Suppressor macrophage (primary cell): ENCODE measurements at places on chromosomes 1 and 21.
A peak's percentile ranks its signal among the peaks of the same experiment; 100 is the strongest.

DNA sequence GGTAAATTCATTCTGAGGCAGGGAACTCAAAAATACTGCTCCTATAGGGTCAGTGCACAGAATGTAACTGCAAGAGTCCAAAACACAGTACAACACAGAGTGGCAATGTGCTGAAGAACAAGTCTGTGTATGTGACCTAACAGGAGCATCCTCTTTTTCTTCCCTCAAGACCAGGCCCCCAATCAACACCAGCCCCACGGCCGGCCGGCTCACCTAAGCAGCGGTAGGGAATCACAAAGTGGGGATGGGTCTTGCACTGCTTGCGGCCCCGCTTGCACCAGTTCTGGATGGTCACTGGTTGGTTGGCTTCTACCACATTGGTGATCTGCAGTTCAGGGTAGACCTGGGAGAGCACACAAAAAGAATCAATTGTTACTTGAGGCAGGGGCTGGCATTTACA, 80.8 kb downstream of the APP start:
- DNase-seq: no peak

DNA sequence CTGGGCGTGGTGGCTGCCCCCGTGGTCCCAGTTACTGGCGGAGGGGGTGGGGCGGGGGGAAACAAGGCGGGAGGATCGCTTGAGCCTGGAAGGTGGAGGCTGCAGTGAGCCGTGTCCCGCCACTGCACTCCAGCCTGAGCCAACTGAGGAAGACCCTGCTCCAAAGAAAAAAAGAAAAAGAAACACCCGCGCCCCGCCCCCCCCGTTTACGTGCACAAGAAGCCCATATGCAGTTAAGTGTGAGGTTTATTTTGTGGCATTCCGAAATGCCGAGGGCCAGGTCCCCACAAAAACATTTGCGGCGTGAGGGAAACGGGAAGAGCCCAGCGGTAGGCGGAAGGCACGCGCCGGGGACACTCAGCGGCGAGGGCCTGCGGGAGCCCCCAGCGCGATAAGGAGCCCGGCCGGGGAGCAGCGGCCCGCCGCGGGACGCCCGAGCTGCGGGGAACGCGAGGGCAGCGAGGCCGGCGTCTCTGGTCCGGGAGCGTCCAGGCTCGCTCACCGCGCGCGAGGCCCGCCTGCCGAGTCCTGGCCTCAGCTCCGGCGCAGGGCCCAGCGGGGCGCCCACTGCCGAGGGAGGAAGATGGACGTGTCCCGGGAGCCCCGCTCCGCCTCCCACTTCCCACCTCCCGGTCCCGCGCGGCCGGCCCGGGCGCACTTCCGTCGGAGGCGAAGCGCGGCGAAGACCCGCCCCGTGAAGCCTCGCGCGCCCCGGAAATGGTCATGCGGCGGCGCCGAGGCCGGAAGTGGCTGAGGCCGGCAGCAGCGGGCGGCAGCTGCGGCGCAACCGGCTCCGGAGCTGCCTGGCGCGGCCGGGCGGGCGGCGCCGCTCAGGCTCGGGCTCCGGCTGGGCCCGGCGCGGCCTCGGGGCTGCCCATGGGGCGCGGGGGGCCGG, at the start of gene TRAPPC10:
Gene TRAPPC10 (plus strand): TSS at position 731 of the 895 bp plus-strand sequence. CDS start 185 bp downstream, outside the sequence.
- peak; percentile 97 for DNase-seq

GRCh38 chr1:186854102-186854501, 25.4 kb downstream of the PLA2G4A start:
- DNase-seq: no peak

DNA sequence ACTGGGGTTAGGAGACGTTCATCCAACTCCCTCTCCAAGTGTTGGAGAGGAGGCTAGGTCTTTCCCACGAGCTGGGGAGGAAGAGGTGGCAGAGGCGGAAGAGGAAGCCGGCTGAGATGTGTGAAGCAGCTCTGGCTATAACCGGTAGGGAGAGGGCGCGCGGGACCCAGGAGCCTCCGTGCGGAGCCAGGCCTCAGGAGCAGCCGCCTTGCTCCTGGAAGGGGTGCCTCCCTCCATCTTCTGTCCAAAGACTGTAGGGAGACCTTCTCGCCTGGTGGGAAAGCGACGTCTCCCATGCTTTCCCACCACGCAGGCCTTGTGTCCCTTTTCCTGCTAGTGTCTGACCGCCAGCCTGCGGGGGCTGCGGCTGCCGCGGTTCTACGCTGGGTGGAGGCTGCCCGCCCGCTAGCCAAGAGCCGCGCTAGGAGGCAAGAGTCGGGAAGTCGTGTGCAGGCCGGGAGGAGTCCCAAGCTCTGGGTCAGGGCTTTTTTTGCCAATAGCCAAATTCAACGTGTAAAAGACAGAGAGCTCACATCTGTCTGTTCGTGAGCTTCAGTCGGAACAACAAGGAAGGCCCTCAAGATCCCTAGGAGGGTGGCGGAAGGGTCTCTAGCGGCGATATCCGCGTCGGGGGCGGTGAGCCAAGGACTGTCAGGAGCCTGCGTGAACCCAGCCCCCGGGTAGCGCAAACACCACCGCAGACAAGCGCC, 8.4 kb upstream of the NBPF11 start:
- DNase-seq: no peak

- DNase-seq: peak; percentile 62
Measured at GRCh38 chr1:220914283-220915116, 35.3 kb downstream of the HLX start.

GRCh38 chr21:34911360-34911759, 137.7 kb downstream of the RUNX1 start:
- peak; percentile 74 for DNase-seq

- DNase-seq: no peak
Measured at GRCh38 chr1:110798691-110799256, 74.2 kb upstream of the CD53 start.

DNA sequence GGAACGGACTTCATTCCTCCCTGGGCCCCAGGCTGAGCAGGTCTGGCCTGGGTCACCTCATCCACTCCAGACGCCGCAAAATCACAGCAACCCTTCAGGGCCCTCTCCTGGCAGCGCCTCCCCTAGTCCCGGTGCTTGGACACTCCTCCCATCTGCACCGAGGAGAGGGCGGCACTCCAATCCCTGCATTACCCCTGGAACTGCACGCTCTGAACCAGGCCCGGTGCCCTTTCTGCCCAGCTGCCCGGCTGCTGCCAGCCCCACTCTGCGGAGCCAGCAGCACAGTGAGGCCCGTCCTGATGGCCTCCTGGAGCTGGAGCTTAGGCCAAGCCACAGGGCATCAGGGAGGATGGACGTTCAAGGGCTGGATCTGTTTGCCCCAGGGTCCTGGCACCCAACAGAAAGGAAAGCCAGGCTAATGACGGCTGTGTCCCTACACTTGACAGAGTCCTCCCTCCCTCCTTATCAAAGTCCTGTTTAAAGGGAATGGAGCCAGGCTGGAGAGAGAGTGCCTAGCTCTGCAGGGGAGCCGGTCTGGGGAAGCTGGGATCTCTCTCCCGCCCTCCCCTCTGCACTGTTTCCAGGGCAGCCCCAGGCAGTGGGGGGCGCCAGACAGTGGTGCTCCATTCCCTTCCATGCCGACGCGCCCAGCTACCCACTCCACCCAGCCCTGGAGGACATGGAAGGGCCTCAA, 12.7 kb downstream of the COL6A2 start:
- DNase-seq: no peak

GRCh38 chr1:234526922-234527321, 47.9 kb upstream of the TARBP1 start:
- DNase-seq: no peak

GRCh38 chr1:244788493-244789275, 46.8 kb upstream of the COX20 start:
- DNase-seq: no peak

DNA sequence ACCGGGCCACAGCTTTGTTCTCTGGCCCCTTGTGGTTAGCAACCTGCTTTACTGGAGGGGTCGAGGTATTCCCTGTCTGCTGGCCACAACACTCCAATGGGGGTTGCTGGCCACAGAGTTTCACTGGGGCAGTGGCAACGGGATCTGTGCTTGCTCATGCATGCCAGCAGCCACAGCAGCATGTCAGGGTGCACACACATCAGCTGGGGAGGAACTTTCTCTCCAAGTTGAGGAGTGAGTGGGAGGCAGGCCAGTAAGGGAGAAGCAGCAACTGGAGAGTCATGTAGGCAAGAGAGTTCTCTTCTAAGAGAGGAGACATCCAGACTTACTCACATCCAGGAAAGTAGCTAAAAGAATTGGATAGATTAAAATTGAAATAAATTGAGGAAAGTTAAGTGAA, 38.0 kb downstream of the SAMD13 start:
- DNase-seq: peak; percentile 77

- no peak for DNase-seq
Measured at GRCh38 chr1:72284348-72285073, 2.2 kb upstream of the NEGR1 start.

GRCh38 chr1:39645411-39646043, 6.1 kb upstream of the HEYL start:
- DNase-seq: no peak

DNA sequence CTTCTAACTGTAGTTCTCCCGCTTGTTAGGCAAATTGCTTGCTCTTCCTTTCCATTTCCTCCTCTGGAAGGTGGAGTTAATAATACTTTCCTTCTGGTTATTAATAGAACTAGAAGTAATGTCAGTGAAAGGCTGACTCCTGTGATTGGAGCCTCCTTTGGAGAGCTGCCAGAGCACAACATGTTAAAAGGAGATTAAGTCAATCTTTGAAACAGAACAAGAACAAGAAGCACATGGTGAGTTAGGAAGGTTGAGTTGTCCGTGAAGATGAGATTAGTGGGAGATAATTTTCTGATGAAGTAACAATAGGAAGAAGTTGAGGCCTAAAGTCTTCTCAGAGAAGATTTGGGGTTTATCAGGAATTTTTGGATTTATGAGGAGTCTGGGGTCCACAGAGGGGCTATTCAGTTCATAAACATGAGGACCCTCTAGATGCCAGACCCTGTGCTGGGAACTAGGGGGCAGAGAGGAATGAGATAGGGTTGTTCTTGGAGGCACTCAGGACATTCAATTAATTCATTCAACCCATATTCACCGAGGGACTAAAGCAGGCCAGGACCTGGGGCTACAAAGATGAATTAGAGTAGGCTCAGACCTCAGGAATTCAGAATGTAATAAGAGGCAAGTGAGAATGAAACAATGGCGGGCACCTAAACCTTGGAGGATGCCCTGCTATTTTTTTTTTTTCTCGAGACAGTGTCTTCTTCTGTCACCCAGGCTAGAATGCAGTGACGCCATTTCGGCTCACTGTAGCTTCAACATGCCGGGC, 40.7 kb upstream of the DHCR24 start:
- no peak for DNase-seq

DNA sequence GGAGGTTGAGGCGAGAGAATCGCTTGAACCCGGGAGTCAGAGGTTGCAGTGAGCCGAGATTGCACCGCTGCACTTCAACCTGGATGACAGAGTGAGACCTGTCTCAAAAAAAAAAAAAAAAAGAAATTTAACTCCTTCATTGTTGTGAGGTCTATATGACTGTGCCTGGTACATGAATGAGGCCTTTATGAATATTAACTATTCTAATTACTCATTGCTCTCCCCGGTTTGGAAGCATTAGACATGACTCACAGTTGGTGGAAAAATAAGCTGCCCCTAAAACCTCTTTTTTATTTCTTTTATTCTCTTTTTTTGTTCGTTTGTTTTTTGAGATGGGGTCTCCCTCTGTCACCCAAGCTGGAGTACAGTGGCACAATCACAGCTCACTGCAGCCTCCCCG, 3.3 kb downstream of the NPPB start:
- DNase-seq: no peak

GRCh38 chr1:41015897-41016470, 5.5 kb downstream of the SLFNL1 start:
- no peak for DNase-seq

DNA sequence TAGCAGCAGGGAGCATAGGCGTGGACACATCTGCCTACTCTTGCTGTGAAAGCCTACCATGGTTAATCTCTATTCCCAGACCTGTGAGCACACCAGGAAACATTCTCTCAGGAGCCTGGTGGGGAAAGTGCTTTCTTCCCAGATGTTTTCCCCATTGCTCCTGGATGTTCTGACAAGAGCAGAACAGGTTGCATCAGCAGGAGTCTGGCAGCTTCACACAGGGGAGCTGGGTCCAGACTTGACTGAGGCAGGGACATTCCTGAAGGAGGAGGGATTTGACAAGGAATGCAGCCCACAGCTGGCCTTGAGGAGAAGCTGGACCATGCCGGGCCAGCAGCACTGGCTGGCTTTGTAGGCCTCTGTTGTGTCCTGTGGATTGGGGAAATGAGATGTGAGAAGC, 21.0 kb upstream of the ARTN start:
- no peak for DNase-seq

DNA sequence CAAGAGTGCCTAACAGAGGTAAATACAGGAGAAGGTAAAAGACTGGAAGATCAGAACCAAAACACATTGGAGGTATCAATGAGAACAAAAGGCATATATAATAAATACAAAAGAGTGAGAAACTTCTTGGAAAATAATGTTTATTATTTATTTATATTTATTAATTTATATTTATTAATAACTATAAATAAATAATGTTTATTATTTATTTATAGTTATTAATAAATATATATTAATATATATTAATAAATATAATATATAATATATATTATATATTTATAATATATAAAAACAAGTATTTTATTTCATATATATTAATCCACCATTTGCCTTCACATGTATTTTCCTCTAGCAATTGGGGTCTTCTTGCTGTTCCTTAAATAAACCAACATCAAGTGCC, 391.9 kb downstream of the GPATCH2 start:
- DNase-seq: no peak

- no peak for DNase-seq
Measured at GRCh38 chr1:207755846-207756693, 4.2 kb downstream of the CD46 start.

- no peak for DNase-seq
Measured at GRCh38 chr21:34612056-34612455, 2.9 kb downstream of the RCAN1 start.

DNA sequence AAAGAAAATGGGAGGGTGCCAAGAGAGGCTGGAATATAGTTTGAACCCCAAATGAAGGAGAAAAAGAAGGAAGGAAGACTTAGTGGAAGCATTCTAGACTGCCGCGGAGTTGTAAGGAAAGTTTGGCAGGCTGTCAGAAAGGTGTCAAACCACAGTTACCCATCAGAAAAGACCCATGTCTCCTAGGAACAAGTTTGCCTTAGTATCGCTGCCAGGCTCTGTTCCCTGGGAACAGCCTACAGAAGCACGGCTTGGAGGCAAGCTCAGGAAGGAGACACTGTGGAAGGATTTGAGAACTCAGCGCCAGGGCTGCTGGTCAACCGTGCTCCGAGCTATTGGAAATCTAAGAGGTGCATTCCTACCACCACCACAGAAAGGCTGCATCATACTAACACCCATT, 197.4 kb downstream of the RRAGC start:
- no peak for DNase-seq

DNA sequence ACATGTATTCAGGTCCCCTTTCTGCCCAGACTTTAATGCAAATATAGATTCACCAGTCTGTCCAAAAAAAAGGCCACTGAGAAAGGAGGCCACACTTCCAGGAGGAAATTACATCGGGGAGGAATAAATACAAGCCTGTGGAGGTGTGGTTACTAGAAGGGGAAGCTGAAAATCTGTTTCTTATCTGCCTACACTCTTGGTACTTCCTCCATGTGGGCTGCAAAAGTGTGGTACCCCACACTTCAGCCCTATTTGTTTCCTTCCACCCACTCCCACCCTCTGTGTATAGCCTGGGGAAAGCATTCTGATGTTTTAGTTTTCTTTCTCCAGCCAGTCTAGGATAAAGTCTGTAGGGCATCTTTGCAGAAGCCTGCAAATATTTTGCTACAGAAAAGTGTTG, 38.4 kb downstream of the UTP25 start:
- peak; percentile 53 for DNase-seq

- no peak for DNase-seq
Measured at GRCh38 chr21:21236996-21237395, 238.8 kb downstream of the NCAM2 start.
